ENCODE measurements at places on chromosomes 3 and 15.

DNA sequence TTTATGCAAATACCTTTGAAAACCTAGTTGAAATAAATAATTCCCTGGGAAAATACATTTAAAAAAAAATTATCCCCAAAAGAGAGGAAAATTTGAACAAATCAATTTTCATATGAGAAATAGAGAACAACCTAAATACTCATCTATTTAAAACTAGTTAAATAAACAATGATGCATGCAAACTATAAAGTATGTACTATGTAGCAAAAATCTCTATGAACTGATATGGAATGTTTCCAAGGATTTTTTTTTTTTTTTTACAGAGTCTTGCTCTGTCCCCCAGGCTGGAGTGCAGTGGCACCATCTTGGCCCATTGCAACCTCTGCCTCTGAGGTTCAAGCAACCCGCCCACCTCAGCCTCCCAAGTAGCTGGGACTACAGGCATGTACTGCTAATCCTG is 27.2 kb upstream of the B3GALNT1 start:
- no peak for DNase-seq

- no peak for DNase-seq
Measured at GRCh38 chr15:40471808-40472150, 995 bp downstream of the CHST14 start.

- no peak for DNase-seq
Measured at GRCh38 chr3:123656274-123656673, 71.4 kb upstream of the HACD2 start.

DNA sequence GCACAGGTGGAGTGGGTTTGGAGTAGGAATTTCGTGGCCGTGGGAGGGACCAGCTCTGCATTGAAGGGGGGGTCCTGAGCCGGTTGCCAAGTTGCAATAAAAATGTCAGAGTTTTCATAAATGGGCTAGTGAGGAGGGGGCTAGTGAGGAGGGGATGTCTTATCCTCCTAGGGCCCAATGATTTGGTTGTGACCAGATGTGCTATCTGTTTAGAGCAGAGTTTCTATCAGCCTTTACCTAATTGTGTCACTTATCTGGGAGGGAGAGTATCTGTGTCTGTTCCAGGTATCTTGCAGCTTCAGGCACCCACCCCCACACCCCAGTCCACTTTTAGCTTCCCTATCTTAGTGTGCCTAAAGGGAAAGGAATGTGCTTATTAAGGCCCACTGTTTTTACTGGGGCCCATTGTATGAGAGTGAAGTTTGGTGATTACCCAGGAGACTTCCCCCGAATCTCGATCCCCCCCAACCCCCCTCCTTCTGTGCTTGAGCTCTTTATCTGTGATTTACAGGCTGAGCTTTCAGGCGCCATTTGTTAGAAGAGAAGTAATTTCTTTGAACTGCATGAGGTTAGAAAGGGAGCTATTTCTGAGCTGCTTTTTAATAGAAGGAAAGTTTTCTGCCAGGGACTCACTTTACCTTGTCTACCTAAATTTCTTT is 42.6 kb downstream of the PPCDC start:
- no peak for DNase-seq

GRCh38 chr15:65577129-65577996 is 33.6 kb downstream of the INTS14 start:
- DNase-seq: no peak

- DNase-seq: peak; percentile 84
Measured at GRCh38 chr3:46368569-46368968, 2.2 kb upstream of the CCR5 start.

DNA sequence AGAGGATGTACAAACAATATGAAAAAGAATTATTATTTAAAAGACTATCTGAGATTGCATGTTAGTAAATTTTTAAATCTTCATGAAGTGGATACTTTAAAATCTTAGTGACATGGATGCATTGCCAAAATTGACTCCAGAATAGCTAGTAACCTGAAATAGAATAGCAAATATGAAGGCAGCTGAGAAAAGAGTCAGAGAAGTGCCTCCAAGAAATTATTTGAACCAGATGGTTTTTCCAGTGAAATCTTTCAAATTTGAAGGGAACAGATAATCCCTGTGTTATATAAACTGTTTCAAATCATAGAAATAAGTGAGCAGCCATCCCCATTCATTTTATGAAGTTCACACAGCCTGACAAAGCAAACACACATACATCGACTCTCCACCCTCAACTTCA is 29.6 kb downstream of the FSIP1 start:
- no peak for DNase-seq

DNA sequence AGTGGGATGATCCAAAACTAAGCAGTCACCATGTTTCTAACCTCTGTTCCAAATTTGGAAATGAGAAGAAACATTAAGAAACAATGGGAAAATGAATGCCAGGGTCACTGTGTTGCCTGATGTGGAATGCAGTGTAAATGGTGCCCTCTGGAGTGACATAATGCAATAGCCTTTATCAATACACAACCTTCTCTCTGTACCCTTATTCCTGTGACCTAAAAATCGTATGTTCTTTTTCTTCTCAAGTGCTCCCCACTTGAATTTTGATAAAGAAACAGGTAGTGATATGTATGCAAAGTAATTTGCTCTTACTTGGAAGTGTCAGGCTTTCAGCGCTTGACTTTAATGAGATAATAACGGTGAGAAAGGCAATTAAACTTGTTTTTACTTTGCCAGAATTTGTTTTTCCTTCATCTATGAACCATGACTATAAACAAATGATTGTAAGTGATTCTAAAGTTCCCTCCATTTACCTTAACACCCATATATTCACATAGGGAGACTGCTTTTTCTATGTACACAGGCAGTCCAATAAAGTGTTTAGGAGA is 145.8 kb upstream of the THRB start:
- DNase-seq: no peak

DNA sequence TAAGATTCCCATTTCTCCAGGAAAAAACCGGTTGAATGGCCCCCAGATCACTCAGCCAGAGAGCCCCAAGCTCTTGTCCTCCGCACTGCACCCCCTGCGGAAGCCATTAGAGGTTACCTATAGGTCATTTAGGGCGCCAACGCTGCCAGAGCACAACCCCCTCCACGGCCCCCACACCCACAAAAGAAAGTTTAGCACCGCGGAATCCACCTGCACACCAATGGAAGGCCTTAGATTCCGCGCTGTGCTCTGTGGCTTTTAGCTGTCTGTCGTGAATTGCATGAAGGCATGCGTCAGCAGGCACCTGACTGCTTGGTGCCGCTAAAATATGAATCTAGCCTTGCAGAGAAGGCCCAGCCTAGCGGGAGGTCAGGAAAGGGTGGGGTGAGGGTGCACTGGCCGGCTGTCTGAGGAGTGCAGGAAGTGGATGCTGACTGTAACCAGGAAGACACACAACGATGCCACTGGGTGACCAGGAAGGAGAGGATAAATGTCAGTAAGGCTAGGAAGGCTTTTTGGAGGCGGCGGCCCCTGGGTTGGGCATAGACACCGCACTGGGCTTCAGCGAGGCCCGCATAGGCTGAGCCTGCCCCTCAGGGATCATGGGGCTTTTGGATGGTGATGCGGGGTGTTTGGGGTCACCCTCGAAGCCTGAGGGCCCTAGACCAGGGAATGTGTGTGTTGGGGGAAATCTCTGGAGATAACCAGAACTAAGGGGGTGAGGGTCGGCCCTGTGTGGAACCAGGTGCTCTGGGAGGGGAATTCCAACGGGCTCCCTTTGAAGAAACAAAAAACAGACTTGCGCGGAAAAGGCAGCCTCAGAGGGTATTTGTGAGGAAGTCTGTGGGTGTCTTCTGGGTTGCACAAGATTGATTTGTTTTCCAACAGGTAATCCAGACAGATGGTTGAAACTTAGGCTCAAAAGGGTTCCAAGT is 976 bp upstream of the NUP210 start:
- DNase-seq: peak; percentile 87

DNA sequence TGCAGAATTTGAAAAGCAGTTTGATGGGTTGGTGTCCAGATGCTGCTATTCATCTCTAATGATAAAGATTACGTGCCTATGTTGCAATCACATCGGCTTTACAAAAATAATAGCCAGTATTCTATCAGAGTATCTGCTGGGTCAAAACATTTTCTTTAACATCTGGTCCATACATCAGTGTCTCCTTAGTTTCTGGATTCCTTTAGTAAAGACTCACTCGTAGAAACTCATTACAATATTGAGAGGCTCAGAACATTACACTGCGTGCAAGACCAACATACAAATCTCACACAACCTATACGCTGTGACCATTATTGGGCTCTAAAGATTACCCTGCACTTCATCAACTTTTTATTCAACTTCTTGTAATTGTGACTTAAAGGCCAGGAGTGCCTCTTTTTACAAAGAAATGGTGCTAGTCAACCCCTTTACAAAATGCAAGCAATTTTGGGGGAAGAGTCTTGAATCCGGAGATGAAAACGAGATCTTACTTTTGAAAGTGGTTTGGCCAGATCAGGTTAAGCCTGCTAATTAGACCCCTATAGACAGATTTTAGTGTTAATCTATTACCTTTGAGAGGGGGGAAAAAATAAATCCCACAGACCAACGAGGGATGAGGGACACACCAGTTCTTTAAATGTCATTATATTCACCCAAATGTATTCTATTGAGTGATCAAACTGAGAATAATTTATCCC is 2.9 kb downstream of the TRA2B start:
- no peak for DNase-seq

DNA sequence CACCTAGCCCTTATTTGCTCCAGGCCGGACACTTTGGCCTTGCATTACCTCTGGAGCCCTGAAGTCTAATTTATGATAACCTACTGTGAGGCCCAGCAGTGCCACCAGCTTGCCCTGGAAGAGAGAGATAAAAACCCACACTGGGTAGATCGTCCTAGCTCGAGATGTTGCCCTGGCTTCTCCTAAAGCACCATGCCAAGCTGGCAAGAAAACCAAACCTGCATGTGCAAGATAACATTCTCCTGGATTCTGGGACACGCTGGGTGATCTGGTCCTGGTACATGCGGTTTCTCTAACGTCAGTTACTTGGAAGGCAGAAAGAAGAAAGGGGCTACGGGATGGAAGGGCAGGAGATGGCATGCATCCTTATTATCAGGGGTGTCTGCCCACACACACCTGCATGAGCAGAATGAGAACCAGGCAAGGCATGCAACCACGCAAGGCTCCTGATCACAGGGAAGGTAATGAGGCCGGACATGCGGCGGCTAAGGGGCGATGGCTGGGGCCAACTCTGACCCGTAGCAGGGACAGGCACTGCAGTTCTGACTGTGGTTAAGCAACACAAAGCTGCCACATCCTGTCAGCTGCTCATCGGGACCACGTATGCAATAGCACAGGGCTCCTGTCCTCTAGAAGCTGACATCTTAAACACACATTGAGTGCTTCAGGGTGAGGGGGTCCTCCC is 73.0 kb downstream of the OXNAD1 start:
- DNase-seq: peak; percentile 57

DNA sequence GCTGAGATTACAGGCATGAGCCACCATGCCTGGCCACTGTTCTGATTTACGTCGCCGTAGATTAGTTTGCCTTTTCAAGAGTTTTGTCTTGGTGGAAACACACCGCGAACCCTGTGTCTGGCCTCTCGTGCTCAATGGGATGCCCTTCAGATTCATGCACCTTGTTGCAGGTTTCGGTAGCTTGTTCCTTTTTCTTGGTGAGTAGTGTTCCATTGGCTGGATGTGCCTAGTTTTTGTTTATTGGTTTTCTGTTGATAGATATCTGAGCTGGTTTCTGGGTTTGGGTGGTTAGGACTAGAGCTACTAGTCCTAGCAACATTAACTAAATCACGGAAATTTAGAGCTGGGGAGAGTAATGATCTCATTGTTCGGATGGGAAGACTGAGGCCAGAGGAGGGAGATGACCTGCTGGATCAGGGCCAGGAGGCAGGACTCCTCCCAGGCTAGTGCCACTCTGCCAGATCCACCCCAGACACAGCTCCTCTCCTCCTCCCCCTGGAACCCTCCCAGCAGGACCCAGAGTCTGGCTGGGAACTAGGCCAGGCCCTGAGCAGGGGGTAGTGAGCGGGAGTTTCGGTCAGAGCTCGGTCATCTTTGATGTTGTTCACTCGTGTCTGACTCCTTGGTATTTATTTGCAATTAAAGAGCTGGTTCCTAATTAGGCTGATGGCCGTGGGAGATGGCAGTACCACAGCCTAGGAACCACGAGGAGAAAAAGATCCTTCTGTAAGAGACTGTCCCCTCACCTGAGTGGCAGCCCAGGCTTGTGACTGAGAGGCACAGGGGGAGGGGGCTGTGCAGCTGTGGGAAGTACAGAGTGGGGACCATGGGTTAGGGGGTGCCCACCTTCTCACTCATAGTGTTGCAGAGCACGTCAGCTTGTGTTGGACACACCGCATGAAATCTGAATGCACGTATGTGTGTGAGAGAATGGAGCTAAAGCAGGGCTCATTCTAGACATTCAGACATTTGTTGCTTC is 73.4 kb downstream of the SMAD6 start:
- DNase-seq: no peak
